ENCODE measurements at places on chromosomes 5 and 9. TPM values are rescaled to one million over a fixed set of nuclear protein-coding genes. Genes with fewer than 3 reads are reported as not detected.

Gene NSG2
- total RNA-seq, result not detected

Gene SLC4A9
- not detected for total RNA-seq

Gene EQTN
- total RNA-seq, result not detected

Gene CXCL14
- 0.22 TPM for total RNA-seq

Gene NUTM2G
- not detected for total RNA-seq

Gene KCNN2
- 0.37 TPM for total RNA-seq

Gene ANKRD34B
- not detected for total RNA-seq

Gene ORM1
- not detected for total RNA-seq
